ENCODE measurements at places on chromosomes 11 and 22.

DNA sequence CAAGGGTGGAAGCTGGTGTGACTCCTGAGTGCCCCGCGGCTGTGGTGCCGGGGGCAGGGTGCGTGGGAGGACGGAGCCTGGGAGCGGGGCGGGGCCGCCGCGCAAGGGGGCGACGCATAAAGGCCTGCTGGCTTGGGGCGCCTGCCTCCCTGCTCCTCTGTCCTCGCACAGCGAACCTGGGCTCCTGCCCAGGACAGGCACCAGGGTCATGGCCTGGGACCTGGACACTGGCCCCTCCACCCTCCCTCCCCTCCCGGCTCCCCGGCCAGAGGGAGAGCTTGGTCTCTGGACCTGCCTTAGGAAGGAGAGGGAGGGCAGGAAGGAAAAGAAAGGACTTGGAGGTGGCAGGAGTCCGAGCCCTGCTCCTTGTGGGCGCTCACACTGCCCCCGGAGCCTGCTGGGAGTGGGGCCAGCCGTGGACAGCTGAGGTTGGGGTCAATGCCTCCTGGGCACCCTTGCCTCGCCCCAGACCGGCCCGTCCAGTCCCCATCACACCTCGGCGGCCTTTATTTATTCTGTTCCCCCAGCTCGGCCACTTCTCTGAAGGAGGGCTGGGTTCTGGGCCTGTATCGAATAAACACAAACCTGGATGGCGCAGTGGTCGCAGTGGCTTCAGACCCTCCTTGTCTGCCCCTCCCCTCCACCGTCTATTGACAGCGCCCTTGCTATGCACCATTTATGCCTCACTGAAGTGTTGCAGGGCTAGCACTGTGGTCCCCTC, 8.7 kb downstream of the SLC16A8 start:
- no peak for DNase-seq

DNA sequence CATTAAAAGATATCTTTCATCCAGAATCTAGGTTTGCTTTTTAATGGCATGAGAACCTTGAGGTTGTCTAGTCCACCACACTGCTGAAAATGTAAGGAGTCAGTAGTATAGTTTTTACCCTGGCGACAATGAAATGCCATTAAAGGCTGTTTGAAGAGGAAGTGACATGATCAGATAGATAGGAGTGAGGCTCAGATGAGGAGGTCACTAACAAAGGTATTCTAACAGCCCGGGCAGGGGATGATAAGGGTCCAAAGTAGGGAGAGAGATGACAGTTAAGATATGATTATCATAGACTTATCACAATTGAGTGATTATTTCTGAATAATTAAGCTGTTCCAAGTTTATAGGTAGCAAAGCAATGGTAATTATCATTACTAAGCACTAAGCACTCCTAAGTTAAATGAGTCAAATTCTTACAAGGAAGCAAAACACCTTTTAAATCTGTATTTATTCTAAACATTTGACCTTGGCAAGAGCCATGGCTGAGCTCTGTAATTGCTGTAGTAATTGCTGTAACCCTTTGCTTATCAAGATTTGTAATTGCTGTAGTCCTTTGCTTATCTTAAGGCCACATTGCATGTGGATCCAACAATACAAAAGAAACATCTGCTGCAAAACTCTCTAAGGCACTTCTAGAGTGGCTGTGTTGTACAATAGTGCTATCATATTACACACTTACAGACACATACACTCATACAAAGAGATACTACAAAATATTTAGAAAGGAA, 92.6 kb downstream of the ENTHD1 start:
- DNase-seq = no peak

DNA sequence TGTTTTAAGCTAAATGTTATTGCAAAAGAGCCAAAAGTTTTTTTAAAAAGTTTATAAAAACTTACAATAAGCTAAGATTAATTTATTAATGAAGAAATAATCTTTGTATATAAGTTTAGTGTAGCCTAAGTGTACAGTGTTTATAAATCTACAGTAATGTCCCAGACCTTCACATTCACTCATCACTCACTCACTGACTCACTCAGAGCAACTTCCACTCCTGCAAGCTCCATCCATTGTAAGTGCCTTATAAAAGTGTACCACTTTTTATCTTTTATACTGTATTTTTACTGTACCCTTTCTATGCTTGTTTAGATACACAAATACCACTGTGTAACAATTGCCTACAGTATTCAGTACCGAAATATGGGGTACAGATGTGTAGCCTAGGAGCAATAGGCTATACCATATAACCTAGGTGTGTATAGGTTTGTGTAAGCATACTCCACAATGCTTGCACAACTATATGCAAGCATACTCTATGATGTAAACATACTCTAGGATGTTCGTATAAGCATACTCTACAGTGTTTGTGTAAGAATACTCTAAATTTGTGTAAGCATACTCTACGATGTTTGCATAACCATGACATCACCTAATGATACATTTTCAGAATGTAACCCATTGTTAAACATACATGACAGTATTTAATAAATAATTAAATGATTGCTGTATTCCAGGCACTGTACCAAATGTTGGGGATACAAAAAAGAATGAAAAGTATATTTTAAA, 953.0 kb downstream of the KCNA4 start:
- DNase-seq = peak; percentile 4

GRCh38 chr11:575313-575995, 816 bp upstream of the PHRF1 start:
- no peak for DNase-seq

GRCh38 chr11:119169282-119169719, 776 bp downstream of the NLRX1 start:
- DNase-seq = no peak

- no peak for DNase-seq
These were observed 5.6 kb upstream of the SLC43A1 start for GRCh38 chr11:57521116-57521515.
